ENCODE measurements at places on chromosomes 3 and 15.

GRCh38 chr3:124092811-124093210 is 100.9 kb upstream of the ROPN1 start:
- DNase-seq, result no peak

- DNase-seq, result peak; percentile 83
These were observed at the start of gene FAM98B for GRCh38 chr15:38453971-38454695. Gene FAM98B, plus strand, starts transcription at chr15:38454127. Its CDS starts 35 bp downstream, at chr15:38454162.

- no peak for DNase-seq
These were observed 34.5 kb upstream of the NR1I2 start for GRCh38 chr3:119747357-119747756.

DNA sequence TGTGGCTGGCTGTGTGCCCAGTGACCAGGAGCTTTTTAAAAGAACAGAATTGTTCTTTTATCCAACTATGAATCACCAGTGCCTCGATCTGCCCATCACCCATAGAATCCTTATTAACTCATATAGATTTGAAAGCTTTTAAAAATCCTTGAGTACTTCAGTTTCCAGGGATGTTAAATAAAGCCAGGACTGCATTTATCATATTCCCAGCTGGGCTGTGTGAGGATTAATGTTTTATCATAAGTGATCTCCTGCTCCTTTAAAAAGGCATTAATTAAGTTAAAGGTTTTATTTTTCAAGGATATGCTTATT is 234.0 kb downstream of the MYRIP start:
- DNase-seq, result no peak

DNA sequence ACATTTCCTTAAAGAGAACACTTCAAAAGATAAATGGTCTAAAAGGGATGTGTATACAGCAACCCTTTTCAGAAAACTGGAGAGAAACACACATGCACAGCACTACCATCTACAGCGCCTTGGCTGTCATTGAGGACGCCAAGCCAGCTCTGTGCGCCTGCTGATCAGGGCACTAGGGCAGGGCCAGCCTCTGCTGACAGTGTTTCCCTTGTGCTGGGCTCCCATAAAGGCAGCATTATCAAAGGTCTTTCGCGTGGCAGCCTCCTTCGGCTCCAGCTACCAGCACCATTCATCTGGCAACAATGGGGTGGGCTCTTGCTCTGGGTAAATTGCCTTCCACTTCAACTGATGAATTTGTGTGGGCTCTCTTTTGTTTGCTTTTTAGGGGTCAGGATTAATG is 53.4 kb downstream of the LDHAL6B start:
- DNase-seq, result no peak

DNA sequence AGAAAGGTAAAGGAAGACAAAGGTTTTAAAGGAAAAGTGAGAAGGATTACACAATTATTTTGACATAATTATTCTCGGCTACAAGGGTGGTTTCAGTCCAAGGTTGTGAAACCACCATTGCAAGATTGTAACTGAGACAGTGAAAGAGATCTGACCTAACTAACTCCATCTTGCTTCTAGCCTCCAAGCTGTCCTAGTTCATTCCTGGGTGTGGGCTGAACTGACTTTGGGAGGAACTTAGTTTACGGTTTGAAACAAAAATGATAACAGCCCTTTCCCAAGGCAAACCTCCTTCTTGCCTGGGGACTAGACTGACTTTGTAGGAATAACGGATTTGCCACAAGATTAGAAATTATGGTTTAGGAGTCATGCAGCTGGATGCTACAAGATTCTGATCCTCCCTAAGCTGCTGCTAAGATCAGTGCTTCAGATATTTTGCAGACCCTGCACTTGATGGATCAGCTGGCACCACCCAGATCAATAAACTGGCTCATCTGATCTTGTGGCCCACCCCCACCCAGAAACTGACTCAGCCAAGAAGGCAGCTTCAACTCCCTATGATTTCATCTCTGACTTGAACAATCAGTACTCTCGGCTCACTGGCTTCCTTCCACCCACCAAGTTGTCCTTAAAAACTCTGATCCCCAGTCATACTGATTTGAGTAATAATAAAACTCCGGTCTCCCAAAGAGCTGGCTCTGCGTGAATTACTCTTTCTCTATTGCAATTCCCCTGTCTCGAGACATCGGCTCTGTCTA is 57.7 kb upstream of the AADACL2 start:
- DNase-seq, result no peak

GRCh38 chr15:95590533-95591044 is 739.9 kb upstream of the NR2F2 start:
- no peak for DNase-seq

DNA sequence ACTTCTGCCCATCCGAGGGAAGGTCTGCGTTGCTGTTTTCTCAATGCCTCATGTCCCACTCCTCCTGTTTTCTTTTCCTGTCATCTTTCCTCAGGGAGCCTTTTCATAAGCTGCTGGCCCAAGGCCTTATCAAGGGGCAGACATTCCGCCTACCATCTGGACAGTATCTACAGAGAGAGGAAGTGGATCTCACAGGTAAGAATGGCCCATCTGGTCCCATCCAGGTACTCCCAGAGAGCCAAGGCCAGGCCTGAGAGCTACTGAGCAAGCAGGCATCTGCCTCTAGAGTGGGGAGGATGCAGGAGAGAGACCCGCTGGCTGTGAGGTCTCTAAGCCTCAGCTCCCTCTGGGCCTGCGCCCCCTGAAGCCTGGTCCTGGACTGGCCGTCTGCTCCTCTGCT is 81.5 kb upstream of the LIMD1 start:
- DNase-seq, result no peak

DNA sequence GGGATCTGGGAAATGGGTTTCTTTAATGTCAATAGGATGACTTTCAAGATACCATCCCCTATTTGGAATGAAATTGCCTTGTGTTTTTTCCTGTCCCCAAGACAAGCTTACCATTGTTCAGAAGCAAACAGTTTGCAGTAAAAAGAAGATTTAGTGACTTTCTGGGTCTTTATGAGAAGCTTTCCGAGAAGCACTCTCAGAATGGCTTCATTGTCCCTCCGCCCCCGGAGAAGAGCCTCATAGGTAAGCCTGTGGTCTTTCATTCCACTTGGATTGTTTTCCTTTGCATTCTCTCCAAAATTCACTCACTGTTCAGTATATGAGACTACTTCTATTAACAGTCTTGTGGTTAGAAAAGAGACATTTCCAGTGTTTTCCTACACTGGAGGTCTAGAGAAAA is 25.6 kb upstream of the SNX22 start:
- DNase-seq, result no peak

GRCh38 chr15:77865106-77865610 is 212.4 kb downstream of the TBC1D2B start:
- no peak for DNase-seq

DNA sequence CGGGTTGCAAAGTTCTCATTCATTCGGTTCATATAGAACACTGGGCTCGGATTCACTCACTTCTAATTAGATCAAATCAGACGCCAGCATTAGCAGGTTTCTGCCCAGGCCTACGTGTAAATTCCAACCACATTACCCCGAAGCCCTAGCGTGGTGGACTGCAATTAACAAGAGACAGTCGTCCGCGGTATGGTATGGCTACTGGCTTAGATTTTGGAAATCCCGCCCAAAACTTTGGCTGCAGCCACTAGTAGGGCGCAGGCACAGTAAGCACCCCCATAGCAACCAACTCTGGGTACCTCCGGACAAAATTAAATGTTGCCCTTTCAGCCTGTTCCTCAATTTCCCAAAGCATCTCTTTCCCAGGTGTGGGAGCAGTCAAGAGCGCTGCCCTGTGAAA is 771 bp downstream of the RARRES1 start:
- DNase-seq, result no peak

DNA sequence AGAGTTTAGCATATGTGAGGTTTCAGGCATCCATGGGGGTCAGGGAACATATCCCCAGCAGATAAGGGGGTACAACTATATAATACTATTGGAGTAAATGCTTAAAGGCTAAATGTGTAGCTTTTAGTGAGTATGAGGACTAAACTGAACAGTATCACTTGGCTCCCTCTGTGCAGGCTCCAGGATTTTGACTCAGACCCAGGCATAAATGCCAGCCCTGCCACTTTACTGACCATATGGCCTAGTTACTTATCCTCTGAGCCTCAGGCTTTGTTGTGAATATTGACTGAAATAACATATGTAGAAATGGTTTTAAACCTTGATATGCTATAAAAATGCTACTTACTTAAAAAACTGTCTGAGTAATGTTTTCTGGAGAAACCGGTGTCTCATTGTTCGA is 151.6 kb downstream of the CHST2 start:
- no peak for DNase-seq

GRCh38 chr3:38549082-38549481 is 52.9 kb downstream of the EXOG start:
- DNase-seq, result no peak

DNA sequence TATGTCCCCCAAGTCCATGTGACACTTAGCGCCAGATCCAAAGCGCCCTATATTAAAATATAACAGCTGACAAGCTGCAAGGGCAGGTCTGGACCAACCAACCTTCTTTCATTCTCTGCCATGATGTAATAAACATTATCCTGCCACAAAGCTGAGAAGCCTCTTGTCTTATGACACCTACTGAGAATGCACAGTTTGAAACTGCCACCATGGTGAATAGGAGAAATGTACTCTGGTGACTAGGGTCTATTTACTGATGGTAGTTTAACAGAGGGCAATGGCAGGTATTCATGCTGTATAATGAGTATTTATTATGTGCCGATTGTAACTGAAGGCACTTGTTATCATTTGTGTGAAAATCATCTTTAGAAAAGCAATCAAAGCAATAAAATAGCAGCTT is 634.0 kb downstream of the OTOL1 start:
- no peak for DNase-seq

DNA sequence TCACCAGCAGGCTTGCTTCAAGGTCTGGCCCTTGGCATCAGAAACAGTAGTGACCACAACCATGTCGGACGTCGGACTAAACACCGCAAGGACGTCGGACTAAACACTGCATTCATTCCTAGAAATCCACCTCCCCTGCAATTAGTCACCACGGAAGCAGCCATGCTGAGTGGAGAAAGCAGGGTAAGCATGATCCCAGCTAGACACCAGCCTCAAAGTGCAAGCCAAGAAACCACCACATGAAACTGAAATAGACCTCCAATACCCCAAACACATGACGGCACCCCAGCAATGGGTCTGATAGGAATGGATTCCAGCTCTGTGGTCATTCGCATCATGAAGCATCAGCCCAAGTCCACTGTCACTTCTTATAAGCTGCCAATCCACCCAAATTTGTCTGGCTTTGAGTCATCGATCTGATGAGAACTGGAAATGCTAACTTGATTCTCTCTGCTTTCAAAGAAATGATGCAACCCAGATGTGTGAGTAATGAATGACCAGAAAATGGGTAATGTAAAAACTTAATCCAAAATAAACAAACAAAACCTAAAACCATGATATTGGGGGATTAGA is 348.3 kb upstream of the TMCO5A start:
- DNase-seq, result no peak

DNA sequence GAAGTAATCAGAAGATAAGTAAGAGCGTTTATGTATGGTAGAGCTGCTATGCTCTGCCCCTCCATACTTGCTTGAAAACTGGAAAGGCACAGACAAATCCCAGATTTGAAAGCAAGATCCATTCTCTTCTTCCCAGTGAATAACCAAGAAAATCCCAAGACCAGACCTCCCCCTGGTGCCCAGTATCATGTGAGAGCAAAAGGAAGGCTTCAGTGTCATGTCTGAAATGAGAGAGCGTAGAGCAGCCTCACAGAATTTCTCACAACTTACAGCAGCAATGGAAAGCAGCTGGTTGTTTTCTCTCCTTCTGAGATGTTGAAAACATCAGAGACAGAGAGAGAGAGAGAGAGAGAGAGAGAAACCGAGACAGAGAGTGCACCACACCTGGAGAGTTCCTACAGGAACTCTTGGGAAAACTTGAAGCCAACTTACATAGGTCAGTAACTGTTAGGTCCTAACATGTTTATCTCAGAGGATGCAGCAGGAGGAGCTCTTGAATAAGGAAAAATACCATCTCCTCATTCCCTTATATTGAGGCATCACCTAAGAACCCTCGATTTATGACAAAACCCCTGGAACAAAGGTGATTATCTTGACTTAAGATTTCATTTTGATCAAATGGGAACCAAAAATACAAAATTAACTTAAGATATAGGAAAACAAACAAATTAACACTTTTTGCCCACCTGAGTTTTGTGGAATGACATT is 273.3 kb downstream of the NSUN3 start:
- peak; percentile 20 for DNase-seq

DNA sequence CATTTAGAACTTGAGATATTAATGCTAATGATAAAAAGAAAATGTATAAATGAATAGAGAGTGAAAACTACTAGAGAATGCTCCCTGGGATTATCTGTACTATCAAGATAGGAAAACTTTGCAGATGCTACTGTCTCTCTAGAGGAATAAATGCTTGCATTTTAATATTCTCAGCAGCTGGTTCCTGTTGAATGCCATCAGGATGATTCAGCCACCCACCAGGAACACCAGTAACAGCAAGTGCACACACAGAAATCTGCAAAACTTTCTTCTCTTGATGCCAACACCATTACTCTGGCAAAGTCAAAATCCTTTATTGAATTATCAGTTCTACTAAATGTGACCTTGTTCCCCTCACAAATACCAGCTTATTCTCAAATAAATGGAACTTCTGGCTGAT is 148.4 kb downstream of the TIGIT start:
- DNase-seq, result no peak

DNA sequence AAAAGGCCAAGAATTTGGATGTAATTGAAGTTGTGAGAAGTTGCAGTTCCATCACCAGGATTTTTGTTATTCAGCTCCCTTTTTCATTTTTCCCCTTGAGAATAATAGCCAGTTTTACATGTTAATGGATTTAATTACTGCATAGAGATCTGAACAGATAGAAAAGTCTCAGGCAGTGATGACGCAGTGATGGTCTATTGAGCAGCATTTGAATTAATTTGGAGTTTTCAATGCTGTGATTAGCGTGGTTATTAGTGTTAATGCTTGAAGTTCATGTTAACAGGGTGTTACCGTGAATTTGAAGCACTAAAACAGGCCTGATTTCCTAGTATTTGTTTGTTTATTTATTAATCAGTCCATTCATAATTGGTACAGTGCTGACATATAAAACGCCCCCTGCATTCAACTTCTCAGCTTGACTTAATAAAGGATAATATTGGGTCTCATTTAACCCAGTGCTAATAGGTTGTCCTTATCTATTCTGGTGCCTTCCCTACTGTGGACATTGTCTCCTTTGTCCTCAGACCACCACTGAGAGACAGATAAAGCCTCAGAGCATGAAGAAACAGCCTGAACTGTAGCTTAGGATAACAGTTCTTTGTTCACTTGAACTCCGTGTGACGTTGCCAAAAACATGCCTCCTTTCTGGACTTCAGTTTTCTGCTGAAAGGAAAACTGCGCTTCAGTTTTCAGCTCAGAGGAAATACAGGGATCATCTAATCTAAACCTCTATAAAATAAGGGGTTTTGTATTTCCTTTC is 82.4 kb downstream of the RTP4 start:
- no peak for DNase-seq

DNA sequence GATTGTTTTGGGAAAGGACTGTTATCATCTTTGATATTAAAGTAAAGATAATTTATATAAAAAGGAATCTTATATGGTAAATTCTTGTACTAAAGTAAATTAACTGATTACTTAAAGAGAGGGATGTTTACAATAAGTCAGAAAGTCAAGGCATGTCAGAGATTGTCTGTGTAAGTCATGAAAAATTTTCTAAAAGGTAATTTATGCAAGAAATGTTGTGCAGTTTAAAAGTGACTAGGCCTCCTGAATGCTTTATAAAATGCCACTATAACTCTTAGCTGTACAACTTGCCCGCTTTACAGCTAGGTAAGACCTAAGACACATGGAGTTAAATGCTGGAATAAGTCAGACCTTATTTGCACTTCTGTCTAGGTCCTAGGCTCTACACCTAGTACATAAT is 692.9 kb downstream of the GBE1 start:
- DNase-seq, result no peak
